Activated CD8-positive, alpha-beta memory T cell treated with anti-CD3 and anti-CD28 coated beads for 36 hours (primary cell): ENCODE measurements at places on chromosomes 5 and 9. TPM values are rescaled to one million over a fixed set of nuclear protein-coding genes. Genes with fewer than 3 reads are reported as not detected.

The PRELID1 gene
- total RNA-seq, result 372 TPM

The ZFR gene
- 77.4 TPM for total RNA-seq

The SPINK1 gene
- total RNA-seq, result not detected

The GAPVD1 gene
- 45.9 TPM for total RNA-seq

The ACTBL2 gene
- not detected for total RNA-seq

The GOLPH3 gene
- 101 TPM for total RNA-seq

The KCTD16 gene
- 0.04 TPM for total RNA-seq

The DIPK1B gene
- total RNA-seq, result not detected

The NRARP gene
- total RNA-seq, result 3.4 TPM

The SLC28A3 gene
- 0.38 TPM for total RNA-seq

The OBP2B gene
- total RNA-seq, result not detected

The NTRK2 gene
- 0.17 TPM for total RNA-seq

The OR1N2 gene
- not detected for total RNA-seq

The CARTPT gene
- total RNA-seq, result not detected

The IRX4 gene
- not detected for total RNA-seq
